ENCODE measurements at places on chromosomes 7 and 10.

DNA sequence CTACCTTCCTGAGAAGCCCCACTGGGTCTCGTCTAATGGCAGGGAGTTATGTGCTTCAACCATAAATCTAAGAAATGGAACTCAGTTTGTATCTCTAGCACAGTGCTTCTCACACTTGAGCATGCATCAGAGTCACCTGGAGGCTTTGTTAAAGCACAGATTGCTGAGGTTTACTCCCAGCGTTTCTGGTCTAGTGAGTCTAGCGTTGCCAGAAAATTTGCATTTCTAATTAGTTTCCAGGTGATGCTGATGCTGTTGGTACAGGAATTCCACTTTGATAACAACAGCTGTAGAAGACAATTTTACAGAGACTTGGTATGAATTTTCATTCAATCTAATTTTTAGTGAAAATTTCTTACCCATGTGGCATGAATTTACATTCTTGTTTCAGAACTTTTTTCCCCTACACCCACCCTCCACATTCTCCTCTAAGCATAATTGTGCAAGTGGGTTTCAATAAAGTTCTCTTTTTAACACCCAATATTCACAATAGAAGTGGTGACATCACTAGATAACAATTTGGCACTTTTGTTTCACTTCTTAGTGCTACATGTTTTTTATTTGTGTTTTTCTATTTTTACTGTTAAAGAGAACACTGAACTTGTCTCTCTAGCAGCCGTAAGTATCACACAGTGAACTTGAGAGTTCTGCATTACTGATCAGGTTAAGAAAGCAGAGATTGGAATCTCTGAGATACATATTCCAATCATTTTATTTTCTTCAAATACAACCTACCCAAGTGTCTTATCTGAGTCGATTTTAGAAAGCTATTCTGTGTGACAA, 48.4 kb upstream of the BET1 start:
- DNase-seq, result no peak

GRCh38 chr7:46145412-46145811, 224.3 kb upstream of the IGFBP3 start:
- DNase-seq, result no peak

- DNase-seq, result no peak
Measured at GRCh38 chr7:47183862-47184590, 397.9 kb downstream of the TNS3 start.

DNA sequence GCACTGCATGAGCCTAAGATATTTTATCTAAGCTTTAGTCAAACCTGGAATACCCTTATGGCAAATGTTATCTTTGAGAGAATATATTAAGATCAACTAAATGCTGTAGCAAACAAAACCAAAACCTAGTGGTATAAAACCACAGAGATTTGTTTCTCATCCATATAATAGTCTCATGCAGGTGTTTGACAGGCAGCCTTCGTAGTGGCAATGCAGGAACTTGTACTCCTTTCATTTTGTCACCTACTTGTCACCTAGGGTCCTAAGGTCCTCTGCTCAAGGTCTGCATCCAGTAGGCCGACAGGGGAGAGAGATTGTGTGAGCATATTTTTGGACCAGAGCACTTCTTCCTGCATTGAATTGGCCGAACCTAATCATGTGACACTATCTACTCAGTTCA, 352.6 kb downstream of the GPR37 start:
- no peak for DNase-seq

DNA sequence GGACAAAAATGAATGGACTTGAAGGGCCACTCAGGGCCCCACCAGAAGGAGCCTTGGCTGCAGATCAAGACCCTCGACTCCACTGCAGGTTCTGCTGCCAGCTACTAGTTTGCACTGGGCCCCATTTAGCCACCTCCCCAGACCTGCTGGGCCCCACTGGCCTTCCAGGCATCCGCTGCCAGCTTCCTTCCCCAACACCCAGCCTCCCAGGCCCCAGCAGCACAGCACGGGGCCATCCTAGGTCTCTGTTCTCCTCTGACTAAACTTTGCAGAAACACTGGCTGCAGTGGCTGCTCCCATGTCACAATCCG, 277.4 kb upstream of the KLF14 start:
- no peak for DNase-seq

Measured in NCI-H187 (cell line).